Activated T-cell treated with anti-CD3 and anti-CD28 coated beads, Interleukin-2, amount 50 U/mL, for 48 hours (primary cell): ENCODE measurements at places on chromosomes 3 and 15.

DNA sequence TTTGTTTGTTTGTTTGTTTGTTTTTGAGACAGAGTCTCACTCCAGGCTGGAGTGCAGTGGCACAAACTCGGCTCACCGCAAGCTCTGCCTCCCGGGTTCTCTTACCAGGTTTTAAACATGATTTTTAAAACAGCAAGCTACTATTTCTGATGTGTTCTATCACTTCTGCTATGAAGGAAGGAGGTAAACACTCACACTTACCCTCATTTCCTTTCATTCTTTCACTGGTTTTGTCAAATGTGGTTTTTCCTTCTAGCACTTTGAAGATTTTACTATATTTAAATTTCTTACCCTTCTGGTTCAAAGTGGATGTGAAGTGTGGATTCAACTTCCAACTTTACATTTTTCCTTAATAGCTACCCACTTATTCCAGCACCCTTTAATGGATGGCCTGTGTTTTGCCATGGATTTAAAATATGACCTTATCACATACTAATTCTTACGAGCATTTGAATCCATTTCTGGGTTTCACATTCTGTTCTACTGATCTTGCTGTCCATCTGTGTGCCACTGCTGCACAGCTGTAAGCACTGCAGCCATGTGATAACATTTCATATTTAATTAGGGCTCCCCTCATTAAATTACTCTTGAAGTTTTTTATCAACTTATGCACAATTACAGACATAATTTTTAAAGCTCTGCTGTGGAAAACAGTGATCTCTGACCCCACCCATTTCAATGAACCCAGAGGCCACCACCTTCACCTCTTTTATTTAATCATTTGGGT lies 42.3 kb downstream of the TXNRD3 start:
- no peak for DNase-seq

- DNase-seq: no peak
These were observed 249.5 kb upstream of the IL12A start for GRCh38 chr3:159739166-159739565.

GRCh38 chr15:89072277-89072869 lies 15.9 kb upstream of the ABHD2 start:
- DNase-seq: no peak

GRCh38 chr15:40274350-40275274 lies 8.3 kb downstream of the ANKRD63 start:
- peak; percentile 94 for DNase-seq

GRCh38 chr15:73987681-73988444 lies 4.2 kb downstream of the STOML1 start:
- DNase-seq: no peak
